Stimulated activated CD4-positive, alpha-beta T cell treated with anti-CD3 and anti-CD28 coated beads, TNF-alpha, amount 100 ng/mL, for 1 hour (primary cell): ENCODE measurements at places on chromosomes 4 and X.

DNA sequence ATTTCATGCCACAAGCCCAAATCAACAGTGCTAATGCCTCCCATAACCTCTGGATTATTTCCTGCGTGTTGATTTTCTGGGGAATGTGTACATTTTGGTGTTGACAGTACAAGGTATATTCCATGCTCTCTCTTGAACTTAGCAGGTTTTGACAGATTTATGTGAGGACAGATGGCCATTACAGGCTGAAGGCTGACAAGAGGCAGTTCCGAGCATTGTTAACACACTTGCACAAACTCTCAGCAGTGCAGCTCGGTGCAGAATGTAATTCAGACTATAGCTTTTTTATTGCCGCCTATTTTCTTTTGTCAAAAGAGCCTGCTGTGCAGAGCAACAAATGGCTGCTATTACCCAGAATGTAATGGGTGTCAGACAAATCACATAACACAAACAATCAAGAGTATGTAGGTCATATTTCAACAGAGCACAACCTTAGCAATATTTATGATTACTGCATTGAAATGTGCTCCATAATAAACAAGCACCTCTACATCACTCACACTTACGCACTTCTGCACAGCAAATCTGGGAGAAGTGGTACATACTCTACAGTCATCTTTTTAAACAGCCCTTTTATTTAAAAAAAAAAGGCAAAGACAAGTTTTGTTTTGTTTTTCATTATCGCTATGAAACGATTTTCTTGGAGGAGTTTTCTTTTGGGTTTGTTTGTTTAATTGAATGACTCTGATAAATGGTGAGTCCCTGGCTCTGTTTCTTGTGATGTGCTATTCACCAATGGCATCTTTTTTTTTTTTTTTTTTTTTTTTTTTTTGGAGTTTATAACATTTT, 71.6 kb downstream of the PPARGC1A start:
- DNase-seq = no peak

DNA sequence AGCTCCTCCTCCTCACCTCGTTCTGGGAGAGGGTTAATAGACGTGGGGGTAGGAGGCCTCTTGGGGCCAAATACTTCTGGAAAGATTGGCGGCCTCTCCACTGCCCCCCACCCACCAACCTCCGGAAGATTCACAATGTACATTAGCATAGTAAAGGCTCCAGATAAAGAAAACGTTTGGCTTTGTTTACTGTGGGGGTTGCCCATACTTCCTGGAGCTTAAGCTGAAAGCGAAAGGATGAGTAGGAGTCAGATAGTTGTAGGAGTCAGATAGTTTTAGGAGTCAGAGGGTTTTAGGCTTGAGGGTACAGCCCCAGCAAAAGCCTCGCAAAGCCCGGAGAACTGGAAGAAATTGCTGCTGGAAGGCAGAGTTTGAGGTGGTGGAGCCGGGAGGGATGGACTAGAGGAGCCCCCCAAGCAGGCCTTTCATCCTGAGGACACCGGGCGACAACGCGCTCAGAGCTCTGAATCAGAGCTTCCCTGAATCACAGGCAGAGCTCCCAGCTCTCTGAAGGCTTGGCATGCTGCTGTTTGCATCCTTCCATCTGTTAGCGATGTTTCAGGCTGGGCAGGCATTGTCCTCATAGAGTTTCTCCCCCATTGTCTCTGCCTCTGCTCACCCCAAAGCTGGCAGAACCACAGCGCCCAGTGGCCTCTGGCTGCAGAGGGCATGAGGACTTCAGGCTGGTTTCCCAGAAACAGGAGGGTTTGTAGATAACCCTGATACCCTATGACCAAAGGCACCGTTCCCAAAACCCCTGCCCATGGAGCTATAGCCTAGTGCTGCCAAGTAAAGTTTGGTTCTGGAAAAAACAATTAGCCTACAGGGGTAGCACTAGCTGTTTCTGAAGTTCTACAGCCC, 280.7 kb downstream of the BCOR start:
- no peak for DNase-seq

DNA sequence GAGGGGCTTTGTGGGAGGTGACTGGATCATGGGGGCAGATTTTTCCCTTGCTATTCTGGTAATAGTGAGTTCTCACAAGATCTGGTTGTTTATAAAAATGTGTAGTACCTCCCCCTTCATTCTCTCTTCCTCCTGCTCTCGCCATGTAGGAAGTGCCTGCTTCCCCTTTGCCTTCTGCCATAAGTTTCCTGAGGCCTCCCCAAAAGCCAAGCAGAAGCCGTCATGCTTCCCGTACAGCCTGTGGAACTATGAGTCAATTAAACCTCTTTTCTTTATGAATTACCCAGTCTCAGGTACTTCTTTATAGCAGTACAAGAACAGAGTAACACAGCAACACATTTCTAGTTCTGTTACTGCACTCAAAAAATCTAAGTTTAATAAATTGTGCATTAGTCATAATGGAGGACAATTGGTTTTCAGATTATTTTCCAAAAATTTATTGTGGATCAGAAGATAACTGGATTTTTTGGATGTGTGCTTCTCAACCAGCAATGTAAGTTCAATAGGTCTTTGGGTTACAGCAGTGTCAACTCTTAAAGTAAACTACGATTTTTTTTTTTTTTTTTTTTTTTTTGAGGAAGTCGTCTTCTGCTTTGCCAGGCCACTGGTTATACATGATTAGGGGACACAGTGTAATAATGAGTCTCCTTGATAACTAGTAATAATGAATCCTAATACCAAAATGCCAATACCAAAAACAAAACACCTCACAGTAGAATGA, 69.9 kb downstream of the CHIC2 start:
- no peak for DNase-seq

DNA sequence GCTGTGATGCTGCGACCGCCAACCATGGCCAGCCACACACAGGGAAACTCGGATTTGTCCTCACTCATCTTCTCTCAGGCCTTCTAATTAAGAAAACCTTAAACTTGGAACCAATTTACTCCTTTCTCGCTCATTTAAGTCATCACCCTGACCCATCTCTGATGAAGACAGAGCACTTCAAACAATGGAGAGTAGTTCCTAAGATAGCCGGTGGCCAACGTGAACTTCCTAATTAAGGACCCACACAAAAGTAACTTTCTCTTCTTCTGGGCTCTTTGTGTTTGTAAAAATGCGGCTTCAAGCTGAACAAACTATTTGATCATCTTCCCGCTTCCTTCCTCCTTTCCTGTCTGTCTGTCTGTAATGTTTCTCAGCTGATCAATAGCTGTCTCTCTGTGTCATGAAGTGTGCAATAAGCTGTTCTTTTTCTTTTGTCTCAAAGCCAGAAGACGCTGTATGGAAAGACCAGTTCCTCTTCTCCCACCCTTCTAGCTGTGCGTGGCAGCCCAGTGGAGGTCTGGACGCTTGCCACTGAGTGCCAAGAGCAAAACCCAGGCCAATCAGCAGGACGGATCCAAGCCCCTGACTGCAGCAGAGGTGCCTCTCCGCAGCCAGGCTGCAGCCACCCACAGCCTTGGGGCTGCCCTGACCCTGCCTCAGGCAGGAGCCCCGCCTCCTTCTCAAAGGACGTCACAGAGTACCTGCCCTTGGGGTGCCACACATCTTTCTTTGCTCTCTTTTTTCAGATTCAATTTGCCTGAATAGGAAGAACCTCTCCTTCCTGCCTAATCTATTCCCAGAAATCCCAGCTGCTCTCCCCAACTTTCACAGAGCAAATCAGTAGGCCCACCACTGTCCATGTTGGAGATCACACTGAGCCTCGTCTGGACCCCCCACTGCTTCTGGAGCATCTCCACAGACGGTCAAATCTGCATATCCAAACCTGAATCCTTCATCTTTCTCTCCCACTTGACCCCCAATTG, 59.3 kb downstream of the MAML3 start:
- DNase-seq = peak; percentile 26

- no peak for DNase-seq
These were observed 26.8 kb downstream of the FAM114A1 start for GRCh38 chr4:38894322-38894982.

DNA sequence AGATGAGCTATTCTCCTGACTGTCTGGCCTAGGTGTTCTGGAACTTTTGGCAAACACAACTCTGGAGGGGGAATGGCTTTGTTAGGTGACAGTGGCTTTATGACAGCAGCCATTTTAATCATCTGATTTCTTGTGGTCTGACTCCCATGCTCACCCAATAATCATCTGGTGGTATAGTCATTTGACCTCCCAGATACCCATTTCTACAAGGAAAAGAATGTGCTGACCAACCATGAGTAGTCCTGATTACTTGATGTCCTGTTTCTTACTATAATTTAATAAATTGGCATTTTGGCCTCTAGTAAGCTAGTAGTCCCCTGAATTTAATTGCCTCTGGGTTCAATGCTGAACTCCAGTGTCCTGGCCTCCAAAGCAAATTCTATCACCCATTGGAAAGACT, 109.9 kb upstream of the DUSP21 start:
- DNase-seq = no peak
